GF-D8 (cell line): ENCODE measurements at places on chromosomes 11 and 22.

DNA sequence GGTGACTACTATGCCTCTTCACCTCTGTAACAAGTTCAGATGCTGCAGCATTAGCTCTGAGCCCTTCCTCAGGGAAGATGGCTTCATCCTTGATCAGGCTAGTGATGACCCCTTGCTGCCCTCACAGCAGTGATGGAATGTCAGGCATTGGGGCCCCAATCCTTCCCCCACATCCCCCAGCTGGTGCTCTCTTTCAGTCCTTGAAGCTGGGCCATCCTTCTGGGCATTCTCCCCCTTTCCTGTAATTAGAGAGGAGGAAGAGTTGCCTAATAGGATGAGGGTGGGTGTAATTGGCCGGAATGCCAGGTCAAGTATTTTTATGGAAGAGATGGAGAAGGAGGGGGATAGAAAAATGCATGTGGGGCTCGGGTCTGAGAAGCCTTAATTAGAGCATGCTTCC, 62.6 kb downstream of the TRAF6 start:
- no peak for DNase-seq

GRCh38 chr11:69215784-69216415, 60.2 kb downstream of the SMIM38 start:
- DNase-seq: no peak

- no peak for DNase-seq
Observed at GRCh38 chr11:69136471-69136870, 19.3 kb upstream of the SMIM38 start.

- DNase-seq: no peak
Observed at GRCh38 chr11:118618991-118619375, 11.6 kb downstream of the PHLDB1 start.

- no peak for DNase-seq
Observed at GRCh38 chr11:112794331-112794846, 166.8 kb upstream of the NCAM1 start.

GRCh38 chr11:15660496-15660895, 545.8 kb downstream of the INSC start:
- no peak for DNase-seq

DNA sequence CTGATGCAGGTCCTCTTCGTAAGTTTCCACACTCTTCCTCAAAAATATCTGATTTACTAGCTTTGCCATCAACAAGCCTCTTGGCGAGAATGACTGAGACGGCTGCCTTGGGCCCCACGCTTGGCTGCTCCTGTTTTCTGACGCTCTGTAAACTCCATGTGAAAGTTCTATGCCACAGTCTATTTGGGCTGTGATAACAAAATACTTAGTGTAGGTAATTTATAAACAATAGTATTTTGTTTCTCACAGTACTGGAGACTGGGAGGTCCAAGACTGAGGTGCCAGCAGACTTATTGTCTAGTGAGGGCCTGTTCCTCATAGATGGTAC, 123.2 kb upstream of the SORL1-AS1 start:
- no peak for DNase-seq

DNA sequence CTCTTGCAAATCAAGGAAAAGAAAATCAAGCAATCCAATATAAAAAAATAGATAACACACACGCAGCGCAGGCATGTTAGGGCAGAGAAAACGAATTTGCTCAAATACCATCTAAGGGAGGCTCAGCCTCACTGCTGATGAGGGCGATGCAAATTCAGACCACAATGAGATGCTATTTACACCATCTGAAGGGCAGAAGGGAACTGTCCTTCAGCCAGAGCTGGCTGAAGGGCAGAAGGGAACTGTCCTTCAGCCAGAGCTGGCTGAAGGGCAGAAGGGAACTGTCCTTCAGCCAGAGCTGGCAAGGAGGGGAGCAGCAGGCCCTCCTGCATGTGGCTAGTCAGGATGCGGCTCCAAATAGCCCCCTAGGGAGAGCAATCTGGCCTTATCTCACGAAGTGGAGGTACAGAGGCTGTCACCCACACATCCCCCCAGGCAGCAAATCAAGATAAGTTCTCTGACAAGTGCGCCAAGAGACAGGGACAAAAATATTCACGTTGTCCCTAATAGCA, 7.6 kb upstream of the SLC39A13 start:
- no peak for DNase-seq

DNA sequence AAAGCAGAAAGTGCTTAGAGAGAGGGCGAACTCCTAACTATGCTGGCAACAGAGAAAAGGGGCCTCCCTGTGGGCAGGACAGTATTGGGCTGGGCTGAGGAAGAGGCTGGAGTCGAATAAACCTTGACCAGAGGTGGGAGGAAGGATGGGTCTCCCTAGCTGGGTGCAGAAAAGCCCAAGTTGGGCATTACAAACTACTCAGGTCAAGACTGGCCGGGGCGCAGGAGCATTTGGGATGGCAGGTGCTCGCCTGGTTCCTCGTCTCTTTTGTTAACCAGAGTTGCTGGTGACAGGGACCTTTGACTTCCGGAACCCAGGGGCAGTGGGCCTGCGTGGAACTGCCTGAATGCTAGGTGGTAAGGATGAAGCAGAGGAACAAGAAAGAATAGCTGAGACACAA, 80.3 kb upstream of the SHISAL1 start:
- no peak for DNase-seq

DNA sequence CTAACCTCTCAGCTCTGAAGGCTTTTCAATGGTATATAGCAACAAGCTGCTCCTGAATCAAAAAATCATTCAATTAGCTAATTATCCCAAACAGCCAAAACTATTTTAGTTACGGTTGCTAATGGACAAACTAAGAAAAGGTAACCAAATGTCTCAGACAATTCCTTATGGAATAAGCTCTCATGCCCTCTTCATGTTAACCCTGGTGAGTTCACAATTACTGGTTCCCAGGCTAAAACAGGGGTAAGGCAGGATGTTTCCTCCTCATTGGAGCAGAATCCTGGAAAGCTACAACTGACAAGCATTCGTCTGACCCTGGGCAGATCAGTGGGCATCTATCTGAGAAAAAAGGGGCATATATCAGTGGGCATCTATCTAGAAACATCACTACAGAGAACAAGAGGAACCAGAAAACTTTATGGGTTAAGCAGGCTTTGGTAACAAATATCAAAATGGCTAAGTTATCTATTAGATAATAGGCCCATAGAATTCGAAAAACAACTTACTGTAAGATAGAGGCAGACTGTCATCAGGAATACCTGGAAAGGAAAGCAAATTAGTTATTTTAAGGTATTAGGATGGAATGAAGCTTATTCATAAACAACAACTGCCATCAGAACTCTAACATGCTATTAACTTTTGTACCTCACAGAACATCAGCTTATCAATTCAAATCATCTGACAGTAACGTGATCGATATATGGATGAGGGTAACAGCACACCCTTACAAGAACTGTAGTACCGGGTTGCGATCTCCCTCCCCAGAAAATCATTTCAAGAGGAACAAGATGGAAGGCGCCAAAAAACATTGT, 14.8 kb upstream of the WDR74 start:
- DNase-seq: no peak

GRCh38 chr11:2473361-2474058, 28.7 kb downstream of the KCNQ1 start:
- no peak for DNase-seq

GRCh38 chr22:19740586-19740985, 17.2 kb downstream of the GP1BB start:
- DNase-seq: no peak

GRCh38 chr11:64044730-64045393, 9.1 kb downstream of the FLRT1 start:
- no peak for DNase-seq
